Inflammatory macrophage (primary cell): ENCODE measurements at places on chromosomes 3 and 15.

GRCh38 chr15:81312790-81313543 is 11.0 kb downstream of the STARD5 start:
- DNase-seq, result peak; percentile 97

DNA sequence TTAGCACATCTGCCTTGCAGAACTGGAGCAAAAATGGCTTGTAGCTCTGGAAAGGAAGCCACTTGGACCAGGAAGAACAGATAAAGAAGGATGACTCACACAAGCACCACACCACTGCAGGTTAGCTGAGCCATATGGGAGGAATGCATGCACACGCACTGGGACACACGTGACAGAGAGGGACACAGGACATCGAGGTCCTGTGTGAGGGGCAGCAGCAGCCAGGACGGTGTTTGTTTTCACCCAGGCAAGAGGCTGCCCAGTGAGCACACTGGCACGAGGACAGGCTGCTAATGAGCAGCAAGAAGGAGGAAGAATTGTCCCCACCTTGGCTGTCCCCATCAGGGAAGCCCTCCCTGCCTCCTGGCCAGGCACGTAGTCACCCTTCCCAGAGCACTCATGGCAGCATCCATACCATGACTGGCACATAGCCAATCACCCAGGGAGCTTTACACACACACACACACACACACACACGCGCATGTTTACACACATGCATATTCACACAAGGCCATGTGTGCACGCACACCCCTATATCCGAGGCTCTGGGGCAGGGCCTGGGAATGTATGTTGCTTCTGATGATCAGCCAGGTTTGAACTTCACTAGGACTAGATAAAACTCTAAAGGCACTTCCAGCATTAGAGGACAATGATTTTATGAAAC is 24.0 kb upstream of the SPTBN5 start:
- DNase-seq, result no peak

DNA sequence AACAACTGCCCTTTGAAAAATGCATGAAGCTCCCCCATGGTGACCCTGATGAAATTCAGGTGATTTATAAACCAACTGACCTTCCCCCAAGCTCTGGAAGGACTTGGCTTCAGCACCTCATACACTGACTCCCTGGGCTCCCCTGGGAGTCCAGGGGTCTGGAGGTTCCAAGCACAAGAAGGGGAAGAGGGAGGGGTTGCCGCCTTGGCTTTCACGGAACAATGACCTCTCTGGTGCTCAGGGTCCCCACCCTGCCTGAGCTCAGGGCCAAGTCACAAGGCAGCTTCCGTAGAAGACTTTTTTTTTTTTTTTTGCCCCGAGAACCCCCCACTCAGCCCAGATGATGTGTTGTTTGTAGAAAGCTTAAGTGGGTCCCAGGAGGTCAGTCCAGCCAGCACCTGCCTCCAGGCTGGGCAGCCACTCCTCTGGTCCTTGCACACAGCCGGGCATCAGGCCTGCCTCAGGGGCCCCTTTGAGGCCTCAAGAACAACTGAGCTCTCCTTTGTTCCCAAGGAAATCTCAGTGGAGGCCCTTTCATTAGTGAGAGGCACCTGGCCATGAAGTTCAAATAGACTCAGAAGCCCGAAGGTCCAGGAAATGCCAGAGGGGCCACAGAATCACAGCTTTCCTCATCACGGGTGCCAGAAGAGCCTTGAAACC is 14.0 kb upstream of the ALAS1 start:
- no peak for DNase-seq

DNA sequence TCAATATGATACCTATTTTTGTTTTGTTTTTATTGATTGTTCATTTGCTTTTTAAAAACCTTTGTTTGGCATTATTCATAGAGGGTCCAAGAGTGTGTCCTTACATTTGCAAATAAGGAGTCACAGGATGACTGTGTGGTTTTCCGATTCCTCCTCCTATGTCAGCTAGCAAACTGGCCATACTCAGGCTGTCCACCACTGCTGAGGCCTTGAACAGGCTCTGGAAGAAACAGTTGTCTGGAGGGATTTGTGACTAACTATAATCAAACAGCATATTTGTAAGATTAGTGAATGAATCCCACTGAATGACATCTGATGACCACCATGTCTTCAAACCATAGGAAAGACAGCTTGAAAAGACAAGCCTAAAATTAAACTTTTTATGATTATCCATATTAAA is 423.4 kb upstream of the ATP11B start:
- DNase-seq, result no peak

DNA sequence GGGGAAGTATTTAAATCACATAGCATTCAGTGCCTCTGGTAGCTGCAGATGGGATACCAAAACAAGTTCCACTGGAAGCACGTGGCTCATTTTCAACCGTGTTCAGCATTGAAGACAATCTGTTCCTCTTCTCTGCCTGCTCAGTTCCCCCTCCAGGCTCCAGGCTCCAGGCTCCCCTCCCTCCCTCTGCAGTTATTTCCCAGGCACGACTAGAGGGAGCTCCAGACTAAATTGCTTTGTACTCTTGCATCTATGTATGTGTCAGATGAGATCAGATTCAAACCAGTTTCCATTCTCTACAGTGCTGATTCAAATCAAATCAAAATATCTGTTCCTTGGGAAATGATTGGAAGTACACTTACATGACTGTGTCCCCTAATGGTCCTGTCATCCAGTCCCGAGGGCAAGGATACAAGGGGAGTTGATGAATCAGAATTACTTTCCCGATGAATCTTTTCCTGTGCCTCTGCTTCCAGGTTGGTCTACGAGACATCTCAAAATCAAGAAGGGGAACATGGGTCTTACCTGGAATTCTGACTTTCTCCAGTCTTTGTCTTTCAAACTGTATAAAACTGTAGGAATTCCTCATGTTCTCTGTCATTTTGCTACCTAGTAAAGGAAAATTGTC is 600.5 kb downstream of the EDEM1 start:
- DNase-seq, result peak; percentile 73

GRCh38 chr15:49823987-49824774 is 203.3 kb downstream of the DTWD1 start:
- DNase-seq, result no peak

GRCh38 chr3:18989237-18989795 is 159.0 kb upstream of the KCNH8 start:
- no peak for DNase-seq

- peak; percentile 17 for DNase-seq
Measured at GRCh38 chr3:11651900-11652299, 8.2 kb upstream of the VGLL4 start.

GRCh38 chr3:72739531-72740466 is 108.4 kb downstream of the SHQ1 start:
- DNase-seq, result no peak

DNA sequence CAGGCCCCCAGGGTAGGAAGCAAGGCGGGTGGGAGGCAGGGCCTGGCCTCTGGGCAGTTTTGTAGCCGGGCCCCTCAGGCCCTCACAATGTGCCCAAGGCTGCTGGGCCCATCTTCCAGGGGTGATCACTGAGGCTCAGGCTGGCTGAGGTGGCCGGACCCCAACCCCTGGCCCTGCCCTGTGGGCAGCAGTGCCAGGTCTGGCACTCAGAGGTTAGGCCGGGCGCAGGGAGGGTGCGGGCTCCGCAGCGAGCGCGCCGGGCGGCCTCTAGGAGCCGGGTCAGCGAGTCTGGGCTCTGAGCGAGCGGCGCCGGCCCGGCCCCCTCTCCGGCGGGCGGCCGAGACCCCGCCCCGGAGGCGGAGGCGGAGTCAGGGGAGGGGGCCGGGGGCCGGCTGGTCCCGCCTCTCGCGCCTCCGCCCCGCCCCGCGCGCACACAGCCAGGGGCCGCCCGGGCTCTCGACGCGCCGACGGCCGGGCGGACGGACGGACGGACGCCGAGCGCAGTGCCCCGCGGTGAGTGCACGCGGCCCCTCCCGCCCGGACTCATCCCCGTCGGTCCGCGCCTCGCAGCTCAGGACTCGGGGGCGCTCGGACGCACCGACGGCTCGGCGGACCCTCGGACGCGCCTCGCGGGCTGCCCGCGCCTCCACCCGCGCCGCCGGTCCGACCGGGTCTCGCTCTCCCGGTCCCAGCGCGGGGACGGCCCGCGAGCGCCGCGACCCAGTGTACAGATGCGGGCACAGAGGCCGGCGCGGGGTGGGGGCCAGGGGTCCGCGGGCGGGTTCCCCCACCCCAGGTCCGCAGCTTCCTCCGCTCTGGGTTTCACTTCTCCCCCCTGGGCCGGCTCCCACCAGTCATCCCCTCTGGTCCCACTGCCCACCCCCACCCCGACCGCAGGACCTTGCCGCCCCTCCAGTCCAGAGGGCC is at the start of gene FBLN2:
FBLN2 (plus strand) TSS at position 430 of the 927 bp plus-strand sequence. CDS start 21,231 bp downstream, outside the sequence.
- no peak for DNase-seq

DNA sequence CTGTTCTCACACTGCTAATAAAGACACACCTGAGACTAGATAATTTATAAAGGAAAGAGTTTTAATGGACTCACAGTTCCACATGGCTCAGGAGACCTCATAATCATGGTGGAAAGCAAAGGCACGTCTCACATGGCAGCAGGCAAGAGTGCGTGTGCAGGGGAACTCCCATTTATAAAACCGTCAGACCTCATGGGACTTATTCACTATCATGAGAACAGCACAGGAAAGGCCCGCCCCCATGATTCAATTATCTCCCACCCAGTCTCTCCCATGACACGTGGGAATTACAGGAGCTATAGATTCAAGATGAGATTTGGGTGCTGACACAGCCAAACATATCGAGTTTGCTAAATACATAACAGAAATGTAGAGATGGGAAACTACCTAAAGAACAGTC is 39.5 kb upstream of the DGKG start:
- DNase-seq, result peak; percentile 37

DNA sequence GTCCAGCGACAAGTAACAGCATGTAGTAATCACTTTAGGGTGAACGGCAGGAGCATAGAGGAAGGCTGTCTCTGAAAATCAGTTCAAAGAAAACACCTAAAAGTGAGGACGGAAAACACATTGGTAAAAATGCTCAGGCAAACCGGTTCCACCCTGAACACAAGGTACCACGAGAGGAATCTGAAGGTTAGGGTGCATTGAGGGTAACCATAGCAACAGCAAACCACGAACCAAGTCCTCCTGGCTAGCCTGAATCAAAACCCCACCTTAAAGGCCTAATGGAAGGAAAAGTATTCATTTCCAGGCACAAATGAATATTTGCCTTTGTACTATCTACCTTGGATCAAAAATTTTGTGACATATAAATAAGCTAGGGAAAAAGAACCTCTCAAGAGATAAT is 315.0 kb downstream of the OCA2 start:
- DNase-seq, result no peak

- DNase-seq, result no peak
Measured at GRCh38 chr3:68006646-68007045, 352.2 kb upstream of the SUCLG2 start.

DNA sequence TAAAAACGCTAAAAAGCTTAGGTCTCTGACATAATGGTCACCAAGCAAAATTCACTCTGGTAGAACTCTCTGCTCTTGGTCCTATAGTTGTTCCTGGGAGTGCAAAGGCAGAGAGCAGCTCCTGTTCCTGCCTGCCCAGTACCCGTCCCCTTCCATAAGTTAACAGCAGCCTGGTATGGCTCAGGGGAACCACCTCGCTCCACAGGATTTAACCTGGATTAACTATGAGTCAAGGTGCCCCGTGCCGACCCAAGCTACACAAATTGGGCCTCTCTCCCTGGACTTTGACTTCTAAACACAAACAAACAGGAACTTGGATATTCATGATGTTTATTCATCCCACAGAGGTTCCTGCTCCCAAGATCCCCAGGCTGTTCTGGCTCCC is 32.1 kb downstream of the SCAP start:
- DNase-seq, result no peak

DNA sequence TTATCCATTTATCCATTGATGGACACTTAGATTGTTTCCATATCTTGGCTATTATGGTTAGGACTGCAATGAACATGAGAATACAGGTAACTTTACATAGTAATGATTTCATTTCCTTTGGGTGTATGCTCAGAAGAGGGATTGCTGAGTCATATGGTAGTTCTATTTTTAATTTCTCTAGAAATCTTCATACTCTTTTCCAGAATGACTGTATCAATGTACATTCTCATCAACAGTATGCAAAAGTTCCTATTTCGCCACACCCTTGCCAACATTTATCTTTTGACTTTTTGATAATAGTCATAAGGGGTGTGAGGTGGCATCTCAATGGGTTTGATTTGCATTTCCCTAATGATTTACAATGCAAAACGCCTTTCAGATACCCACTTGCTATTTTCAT is 6.2 kb upstream of the NIPA1 start:
- no peak for DNase-seq

GRCh38 chr3:52721002-52721729 is 15.3 kb downstream of the SPCS1 start:
- peak; percentile 73 for DNase-seq

- DNase-seq, result no peak
Measured at GRCh38 chr3:64038253-64038767, 15.0 kb upstream of the PSMD6 start.
